Foreskin fibroblast (primary cell): ENCODE measurements at places on chromosomes 1 and 21.
A peak's percentile ranks its signal among the peaks of the same experiment; 100 is the strongest.

DNA sequence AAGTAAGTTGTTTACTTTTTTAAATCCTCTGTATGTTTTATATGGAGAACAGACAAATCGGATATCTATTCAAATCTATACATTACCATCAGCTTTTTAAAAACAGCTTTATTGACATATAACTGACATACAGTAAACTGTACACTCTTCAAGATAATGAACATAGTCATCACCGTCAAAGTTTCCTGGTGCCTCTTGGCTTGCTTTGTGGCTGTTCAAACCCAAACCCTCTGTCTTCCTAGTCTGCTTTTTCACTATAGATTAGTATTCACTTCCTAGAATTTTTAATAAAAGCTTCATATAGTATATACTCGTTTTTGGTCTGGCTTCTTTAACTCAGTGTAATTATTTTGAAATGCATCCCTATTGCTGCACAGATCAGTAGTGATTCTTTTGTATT is 56.4 kb upstream of the TPTE start:
- DNase-seq: no peak

- no peak for DNase-seq
These were observed 48.8 kb downstream of the RNF220 start for GRCh38 chr1:44453798-44454349.

DNA sequence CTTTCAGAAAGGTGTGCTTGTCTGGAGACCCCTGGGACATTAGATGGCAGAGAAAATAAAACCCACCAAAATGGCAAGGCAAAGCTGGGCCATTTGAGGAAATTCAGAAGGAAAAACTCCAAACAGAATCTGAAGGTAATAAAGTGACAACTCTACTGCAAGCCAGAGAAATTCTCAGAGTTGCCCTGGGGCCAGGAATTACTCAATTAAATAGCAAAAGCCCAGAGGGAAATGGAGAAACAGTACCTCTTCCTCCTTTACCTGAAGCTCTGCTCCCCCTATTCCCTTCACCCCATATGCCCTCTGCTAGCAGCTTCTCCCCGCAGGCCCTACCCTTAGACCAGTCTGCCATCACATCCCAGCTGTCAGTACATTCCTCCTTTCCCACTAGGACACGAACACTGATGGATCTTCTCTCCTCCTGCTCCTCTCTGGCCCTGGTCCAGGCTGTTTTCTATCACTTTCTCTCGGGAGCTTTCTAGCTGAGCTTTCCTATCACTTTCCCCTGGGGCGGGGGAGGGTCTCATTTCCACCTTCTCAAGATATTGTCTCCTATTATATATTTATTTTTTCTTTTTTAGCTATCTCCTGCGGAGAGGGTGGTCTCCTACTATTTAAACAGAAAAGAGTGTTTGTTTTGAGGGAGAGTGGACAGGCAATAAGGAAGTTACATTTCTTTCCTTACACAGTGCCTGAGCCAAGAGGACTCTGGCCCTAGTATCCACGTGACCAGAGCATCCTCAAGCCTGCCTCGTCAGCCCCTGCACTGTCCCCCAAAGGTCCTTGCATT is 47.7 kb upstream of the RBM15 start:
- DNase-seq: no peak

GRCh38 chr1:52792036-52792435 is 50.5 kb upstream of the ZYG11A start:
- no peak for DNase-seq

- DNase-seq: no peak
These were observed 2.4 kb downstream of the RAB7B start for GRCh38 chr1:206000641-206001339.

DNA sequence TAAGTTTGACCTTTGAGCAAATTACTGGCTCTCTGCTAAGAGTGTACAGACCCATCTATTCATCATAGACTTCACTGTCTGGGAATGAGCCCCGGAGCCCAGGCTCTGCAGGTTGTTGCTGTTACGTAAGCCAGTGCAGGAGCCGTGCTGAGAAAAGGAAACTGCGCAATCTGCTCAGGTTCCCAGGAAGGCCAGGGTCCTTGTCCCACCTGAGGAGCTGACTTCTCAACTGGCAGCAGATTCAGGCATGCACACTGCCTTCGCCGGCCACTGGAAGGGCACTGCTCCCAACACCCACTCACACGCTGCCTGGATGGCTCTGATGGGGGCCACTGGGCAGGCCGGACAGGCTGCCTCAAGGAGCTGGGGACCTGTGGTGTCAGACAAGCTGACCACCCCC is 19.5 kb downstream of the RCAN1 start:
- DNase-seq: no peak

DNA sequence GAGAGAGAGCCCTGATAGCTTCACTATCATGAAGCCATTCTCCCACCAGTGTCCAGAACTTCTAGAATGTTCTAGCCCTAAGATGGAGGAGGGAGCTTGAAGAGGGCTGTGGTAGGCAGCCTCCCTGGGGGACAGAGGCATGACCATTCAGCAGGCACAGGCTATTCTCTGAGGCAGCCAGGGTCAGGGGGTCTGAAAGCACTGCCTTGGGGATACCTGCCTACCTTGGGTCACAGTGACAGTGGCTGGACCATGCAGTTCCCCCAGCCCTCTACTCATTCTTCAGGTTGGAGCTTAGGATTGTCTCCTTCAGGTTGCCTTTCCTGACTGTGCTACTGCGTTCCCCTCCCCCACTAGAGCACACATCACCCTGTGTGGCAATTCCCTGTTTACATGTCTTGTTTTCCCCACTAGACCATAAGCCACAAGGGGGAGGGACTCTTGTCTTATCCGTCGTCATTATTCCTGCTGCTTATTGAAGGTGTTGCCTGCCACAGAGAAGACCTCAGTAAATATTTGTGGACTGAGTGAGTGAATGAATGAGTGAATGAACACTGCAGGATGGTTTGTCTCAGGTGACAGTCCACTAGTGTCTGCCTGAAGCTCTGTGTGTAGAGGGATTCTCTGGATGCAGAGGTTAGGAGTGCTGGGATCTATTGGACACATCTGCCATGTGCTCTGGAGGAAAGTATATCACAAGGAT is 5.2 kb downstream of the ZDHHC18 start:
- no peak for DNase-seq

DNA sequence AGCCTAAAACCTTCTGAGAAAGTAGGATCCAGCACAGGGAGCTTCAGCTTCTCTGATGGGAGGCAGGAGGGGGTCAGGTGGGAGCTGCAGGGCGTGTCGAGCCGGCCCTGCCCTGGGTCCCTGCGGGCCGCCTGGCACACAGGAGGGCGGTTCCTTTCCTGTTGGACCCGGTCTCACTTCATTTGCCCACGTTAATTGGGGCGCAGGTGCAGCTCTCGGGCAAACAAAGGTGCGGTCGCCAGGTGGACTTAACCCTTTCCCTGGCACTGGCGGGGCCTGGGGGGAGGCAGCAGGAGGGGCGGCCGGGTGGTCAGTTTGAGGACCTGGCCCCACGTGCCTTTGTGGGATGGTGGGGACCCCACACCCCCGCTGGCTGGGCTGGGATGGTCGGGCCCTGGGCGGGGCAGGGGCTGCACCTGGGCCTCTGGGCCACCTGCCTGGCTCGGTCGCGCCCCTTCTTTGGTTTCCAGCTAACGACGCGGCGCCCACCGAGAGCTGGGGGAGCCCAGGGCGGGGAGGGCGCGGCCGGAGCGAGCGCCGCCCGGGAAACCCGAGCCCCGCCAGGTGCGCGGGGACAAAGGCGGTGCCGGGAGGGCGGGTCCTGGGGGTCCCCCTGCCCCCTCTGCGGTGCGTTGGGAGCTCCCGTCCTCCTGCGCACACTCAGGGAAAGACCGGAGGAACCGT is 20.8 kb upstream of the C1orf159 start:
- no peak for DNase-seq

DNA sequence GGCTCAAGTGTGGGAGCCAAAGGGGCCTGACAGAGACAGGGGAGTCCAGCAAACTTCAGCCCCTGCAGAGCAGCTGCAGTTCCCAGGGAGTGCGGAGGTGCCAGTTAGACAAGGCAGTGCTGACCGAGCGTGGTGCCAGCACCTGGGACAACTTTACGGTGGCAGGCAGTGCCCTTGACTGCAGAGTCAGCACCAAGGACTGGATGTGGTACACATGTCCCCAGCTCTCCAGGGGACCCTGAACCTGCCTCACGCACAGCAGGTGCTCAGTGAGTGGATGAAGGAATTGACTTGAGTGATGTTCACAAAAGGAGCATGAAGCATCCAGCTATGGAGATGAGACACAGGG is 296.5 kb downstream of the SIPA1L2 start:
- no peak for DNase-seq

GRCh38 chr1:80751204-80751603 is 1049.5 kb upstream of the ADGRL2 start:
- no peak for DNase-seq

DNA sequence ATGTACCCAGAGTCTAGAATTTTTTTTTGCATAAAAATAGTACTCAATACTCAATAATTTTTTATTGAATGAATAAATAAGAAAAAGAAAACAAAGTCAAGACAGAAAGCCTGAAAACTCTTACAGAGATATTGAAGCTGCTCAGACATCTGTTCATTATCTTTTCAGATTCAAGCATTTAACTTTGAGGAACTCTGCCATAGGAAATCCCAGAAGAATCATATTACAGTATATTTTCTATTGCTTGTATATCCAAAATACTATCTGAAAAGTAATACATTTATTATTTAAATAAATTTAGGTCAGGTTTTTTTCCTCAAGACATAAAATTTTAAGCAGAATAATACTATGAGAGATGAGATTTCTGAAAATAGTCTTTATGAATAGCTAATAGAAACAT is 755.9 kb upstream of the ADGRL4 start:
- DNase-seq: no peak

DNA sequence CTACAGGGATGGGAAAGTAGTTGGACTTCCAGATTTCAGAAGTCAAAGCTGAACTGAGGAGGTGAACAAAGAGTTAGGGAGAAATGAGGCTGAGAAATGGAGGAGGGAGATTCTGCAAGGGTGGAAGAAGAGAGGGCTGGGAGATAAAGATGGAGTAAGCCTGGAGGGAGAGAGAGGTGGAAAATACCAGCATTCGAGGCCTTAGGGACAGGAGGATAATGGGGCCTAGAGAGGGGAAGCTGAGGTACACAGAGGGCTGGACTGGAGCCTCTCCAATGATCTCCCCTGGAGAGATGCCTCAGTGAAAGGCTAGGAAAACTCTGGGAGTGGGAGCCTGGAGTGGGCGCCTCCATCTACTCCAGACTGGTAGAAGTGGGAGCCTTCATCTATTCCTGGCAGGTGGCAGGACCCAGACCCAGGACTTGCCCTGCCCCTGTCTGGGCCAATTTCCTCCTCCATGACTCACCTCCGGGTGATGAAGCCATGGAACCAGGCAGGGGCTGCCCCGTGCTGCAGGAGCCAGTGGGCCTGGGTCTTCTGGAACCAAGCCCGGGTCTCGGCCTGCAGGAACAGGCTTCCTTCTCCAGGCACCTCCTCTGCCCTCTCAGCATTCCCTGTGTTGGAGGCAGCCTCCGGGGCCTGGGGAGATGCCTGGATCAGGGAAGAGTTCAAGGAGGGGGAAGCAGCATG is 1.9 kb downstream of the SH2D2A start:
- DNase-seq: no peak

DNA sequence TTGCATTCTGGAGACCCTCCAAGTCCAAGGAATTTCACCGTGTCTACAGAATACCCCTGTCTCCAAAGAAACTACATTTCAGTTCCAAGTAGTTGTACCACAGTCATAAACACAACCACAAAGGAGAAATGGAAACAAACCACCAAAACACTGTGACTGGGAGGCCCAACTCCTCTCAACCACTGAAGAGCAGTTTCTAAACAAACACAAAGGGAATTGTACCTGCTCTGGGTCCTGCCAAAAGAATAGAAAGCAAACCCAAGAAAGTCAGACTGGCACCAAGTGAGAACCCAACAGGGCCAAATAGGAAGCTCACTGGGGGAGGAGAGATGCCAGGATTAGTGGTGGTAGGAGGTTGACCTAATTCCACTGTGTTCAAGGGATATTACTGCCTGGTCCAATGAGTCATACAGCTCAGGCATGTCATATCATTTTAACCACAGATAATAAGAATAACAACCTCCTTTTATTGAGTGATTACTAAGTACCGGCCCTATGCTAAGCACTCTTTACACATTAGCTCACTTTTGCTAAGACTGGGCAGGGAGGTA is 123.9 kb upstream of the PPP2R5A start:
- peak; percentile 81 for DNase-seq

GRCh38 chr21:35316933-35317332 is 267.8 kb upstream of the RUNX1 start:
- DNase-seq: no peak

DNA sequence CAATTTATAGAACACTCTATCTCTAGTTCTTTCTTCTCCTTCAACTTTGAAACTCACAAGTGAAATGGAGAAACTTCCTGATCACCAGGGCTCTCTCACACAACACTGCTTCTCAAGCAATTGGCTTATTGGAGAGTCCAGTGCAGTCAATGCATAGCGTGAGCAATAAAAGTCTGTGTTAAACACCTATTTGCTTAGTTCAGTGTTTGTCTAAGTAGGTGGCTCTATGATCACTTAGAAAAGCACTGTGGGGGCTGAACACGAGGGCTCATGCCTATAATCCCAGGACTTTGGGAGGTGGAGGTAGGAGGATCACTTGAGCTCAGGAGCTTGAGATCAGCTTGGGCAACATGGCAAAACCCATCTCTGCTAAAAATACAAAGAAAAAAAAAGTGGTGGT is 12.2 kb downstream of the CTSS start:
- DNase-seq: no peak

GRCh38 chr1:202105571-202106339 is 17.0 kb upstream of the GPR37L1 start:
- no peak for DNase-seq

DNA sequence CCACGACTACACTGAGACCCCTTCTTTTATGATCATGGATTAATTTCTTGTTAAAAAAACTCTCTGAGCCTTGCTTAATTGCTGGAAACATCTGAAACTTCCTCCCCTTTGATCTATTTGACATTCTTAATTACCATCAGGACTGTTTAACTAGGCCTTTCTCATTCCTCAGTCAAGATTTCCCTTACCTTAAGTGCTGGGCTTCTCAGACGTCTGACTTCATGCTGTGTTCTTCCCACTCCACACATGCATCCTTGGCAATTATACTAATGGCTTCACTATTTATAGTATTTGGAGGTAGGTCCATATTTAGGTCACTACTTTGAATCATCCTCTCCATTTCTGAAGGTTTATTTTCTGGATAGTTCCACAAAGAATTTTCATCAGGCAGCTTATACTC is 341.3 kb upstream of the TMPRSS15 start:
- DNase-seq: no peak

DNA sequence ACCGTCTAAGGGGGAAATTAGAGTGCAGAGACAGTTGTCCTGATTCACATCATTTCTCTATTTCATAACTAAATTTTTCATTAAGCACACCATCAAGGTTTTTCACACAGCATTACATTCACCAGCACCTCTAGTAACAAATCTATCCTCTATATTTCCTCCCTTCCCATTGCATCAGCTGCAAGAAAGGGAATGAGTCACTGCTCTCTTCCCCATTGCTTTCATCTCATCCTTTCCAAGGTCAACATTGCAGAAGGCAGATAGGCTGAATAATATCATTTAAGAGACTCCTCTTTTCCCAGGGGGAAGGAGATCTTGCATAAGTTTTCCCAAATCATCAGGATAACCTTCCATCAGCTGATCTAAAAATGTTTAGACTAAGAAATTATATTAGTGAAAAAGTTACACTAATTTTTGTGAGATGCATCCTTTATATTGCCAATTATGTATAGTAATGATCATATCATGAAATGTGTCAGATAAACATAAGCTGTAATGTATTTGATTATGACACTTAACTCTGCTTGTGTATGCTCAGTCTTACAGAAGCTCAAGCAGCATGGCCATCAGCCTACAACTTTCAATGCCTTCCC is 4.3 kb downstream of the INTS7 start:
- DNase-seq: peak; percentile 83
